Stimulated activated CD4-positive, alpha-beta T cell treated with anti-CD3 and anti-CD28 coated beads, Interleukin-4, amount 100 ng/mL, for 48 hours (primary cell): ENCODE measurements at places on chromosomes 5 and 9.

DNA sequence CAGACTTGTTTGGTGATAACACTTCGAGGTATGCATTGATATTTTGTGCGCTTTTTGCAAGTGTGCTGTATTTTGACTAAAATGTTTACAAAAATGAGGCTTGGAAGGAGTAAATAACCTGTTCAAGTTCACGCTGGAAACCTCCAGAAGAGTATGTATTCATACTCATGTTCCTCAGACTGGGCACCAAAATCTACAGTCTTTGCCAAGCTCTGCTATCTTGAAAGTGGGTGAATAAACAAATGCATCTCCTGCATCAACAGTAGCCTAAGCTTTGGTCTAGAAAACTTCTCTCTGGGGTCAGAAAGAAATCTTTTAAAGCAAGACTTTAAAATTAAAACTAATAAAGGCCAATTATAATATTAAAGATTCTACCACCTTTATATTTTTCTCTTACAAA, 157.9 kb downstream of the TRPM3 start:
- DNase-seq: no peak

GRCh38 chr5:96080557-96080956, 118.9 kb upstream of the ELL2 start:
- peak; percentile 15 for DNase-seq

DNA sequence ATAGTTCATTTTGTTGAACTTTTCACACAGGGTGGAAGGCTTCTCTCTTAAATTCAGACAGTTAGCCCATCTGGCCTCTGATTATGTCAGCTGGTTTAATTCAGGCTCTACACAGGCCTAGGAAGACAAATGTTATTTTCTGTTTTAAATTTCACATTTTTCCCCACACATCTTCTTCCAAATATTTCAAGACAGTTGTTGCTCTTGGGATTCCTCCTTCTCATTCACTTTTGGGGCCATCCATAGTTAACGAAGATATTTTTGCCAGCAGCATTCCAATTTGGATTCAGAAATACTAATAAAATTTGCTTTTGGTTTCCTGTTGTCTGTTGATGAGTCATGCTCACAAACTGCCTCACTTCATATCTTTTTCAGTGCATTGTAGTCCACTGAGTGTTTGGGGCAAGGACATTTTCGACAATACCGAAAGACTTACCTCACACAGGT, 475.4 kb downstream of the DMAC1 start:
- no peak for DNase-seq

DNA sequence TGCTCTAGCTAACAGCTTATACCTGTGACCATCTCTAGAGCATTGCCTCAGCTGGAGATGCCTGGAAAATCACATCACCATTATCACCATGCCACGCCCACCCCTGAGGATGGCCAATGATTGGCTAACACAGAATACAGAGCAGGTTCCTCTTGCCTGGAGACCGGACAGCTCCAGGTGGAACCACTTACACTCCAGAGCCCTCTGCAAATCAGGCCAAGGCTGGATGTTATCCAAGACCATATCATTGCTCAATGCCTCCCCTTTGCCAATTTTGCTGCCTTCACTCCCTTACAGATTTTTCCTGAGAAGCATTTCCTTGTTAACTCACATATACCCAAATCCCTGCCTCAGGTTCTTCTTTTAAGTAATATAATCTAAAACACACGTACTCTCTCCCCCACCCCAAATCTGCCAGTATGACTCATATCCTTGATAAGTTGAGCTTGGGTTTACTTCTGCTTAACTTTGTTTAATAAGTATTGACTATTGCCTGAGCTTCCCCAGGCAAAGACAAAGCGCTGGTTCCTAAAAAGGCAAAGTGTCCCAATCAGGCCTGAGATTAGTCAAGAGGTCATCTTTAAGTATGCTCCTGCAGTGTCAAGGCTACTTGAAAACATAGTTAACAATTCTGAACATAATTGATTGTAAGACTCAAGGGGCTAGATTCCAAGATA, 309.6 kb downstream of the EPB41L4A start:
- DNase-seq: no peak

DNA sequence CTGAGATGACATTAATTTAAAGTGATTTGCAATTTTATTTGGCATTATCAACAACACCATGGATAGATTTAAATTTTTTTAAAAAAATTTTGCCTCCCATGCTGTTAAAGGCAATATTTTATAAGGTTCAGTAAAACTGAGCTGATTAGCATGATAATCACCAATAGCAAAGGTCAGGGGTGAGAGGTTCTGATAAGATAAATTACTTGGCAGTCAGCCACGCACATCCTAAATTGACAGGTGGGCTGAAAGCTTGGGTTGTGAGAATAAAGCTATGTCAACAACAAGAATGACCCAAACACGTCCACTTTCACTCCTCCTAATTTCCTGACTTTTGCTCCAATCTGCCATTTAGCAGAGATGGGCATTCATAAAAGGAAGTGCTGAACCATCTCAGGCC, 127.1 kb downstream of the LHFPL2 start:
- DNase-seq: no peak

- no peak for DNase-seq
Observed at GRCh38 chr9:23789529-23790254, 36.3 kb downstream of the ELAVL2 start.

DNA sequence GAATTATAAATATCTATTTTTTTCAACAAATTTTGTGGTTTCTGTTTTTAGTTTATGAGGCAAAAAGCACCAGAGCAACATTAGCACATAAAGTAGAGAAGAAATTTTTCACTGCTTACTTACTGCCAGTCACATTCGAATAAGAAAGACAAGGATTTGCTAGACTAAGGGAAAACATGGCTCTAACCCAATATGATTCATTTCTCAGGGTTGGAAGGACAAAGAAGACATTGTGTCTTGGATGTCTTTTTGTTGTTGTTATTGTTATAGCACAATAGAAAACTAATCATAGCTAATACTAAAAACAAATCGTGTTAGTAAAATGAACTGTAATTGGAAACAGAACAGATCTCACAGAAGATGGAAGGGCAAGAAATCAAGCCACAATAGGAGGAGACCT, 90.9 kb upstream of the SLCO6A1 start:
- no peak for DNase-seq

- no peak for DNase-seq
Observed at GRCh38 chr9:109913461-109913810, 133.4 kb downstream of the PALM2AKAP2 start.

GRCh38 chr9:86405086-86405491, 50.9 kb upstream of the TUT7 start:
- DNase-seq: no peak
